ENCODE measurements at places on chromosomes 16 and 17.

DNA sequence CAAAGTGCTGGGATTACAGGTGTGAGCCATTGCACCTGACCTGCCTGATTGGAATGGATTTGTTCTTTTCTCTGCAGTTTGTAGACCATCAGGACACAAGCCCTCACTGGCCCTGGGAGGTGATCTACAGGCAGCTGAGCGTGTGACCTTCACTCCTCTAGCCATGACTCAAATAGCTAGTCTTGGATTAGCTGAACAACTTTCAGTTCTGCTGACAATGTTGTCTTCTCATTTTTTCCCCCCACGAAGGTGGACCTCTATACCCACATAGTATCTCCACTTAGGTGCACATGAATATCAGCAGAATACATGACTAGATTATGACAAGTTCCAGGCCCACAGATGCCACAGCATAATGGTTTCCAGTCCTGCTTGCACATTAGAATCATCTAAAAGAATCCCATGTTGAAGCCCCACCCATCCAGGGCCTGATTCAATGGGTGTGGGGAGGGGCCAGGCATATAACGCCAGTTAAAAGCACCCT, 36.8 kb downstream of the HS3ST3B1 start:
- DNase-seq, result no peak
- H3K27ac ChIP-seq, result no peak overlapping the region
- no peaks in the 10 kb centered on the region for H3K4me1 ChIP-seq

DNA sequence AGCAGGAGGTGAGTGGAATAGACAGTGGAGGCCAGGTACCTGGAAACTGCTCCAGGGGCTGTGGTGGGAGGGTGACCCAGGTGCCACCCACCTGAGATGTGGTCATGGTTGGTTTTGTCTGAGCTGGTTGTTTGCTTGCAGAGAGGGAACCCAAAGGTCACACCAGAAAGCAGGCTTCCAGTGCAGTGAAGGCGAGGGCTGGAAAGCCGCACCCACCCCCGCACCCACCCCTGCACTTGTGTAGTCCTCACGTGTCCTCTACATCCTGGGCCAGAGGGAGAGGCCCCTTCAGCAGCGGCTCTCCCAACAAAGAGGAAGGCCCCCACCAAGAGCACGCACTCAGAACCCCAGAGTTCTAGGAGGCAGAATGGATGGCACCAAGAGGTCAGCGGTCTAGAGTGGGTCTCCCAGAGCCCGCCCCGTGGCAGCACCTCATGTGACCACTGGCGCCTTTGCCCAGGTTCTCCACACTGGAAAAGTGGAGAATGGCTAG, 92.6 kb upstream of the CBX4 start:
- no peaks in the 10 kb centered on the region for H3K36me3 ChIP-seq
- no peak overlapping the region for H3K27ac ChIP-seq
- H3K27me3 ChIP-seq, result peaks cover 8% of the 10 kb centered on the region
- no peak for DNase-seq
- H3K4me1 ChIP-seq, result no peaks in the 10 kb centered on the region

DNA sequence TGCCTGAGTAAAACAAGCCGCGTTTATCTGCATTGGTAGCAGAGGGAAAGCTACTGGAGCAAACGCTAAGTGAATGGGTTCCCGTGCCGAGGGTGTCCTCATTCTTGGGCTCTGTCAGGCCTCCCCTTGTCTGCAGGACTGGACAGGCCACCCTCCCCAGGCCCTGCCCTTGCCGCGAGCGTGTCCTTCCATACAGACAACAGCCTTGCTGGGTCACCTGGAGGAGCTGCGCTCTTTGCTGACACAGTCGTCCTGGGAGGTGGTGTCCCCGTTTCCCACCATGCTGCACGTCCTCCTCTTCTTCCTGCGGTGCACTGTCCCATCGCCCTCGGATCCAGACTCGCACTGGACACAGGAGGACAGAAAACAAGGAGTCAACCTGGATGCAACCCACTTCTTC, 7.8 kb upstream of the MXRA7 start:
- peaks cover 28% of the 10 kb centered on the region for H3K4me1 ChIP-seq
- DNase-seq, result no peak
- H3K27me3 ChIP-seq, result no peaks in the 10 kb centered on the region
- peaks cover 58% of the 10 kb centered on the region for H3K36me3 ChIP-seq

GRCh38 chr17:39863918-39864746, at the start of gene IKZF3:
TSS of gene IKZF3 (minus strand) at chr17:39864312. CDS start at chr17:39864126, 186 bp downstream.
- no peak for DNase-seq
- H3K4me1 ChIP-seq, result no peaks in the 10 kb centered on the region

DNA sequence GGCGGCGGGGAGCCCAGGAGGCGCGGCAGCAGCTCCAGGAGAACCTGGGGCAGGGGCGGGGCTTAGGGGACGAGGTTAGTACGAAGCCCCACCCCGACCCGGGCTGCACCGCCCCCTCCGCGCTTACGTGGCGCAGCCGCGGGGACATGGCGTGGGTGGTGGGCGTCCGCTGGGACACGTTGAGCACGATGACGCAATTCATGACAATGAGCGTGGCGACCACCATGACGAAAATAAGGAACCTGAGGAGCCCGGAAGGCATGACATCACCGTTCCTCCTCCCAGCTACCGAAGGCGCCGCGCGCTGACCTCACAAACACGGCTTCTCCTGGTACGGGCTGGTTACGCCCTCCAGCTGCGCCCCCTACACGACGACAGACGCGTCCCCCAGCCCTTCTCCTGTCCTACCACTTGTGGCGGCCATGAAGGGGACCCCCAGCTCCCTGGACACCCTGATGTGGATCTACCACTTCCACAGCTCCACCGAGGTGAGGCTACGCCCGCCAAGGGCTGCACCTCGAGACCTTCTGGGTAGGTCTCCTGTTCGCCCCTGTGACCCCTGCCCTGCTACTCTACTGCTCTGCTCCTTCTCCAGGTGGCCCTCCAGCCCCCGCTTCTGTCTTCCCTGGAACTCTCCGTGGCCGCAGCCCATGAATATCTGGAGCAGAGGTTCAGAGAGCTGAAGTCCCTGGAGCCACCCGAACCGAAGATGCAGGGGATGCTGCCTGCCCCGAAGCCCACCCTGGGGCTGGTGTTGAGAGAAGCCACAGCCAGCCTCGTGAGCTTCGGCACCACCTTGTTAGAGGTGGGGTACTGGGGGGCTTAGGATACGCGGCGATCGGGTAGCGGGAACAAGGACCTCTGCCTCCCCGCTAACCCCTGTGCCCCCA, at the start of gene C17orf107:
Gene C17orf107, plus strand, starts transcription at position 196 of the 890 bp plus-strand sequence. Its CDS starts 227 bp downstream, at position 423.
- peaks cover 6% of the 10 kb centered on the region for H3K36me3 ChIP-seq
- peak within 1 kb of the TSS; percentile 53 for H3K4me3 ChIP-seq
- H3K27ac ChIP-seq, result no peak within 1 kb of the TSS
- DNase-seq, result peak; percentile 79

DNA sequence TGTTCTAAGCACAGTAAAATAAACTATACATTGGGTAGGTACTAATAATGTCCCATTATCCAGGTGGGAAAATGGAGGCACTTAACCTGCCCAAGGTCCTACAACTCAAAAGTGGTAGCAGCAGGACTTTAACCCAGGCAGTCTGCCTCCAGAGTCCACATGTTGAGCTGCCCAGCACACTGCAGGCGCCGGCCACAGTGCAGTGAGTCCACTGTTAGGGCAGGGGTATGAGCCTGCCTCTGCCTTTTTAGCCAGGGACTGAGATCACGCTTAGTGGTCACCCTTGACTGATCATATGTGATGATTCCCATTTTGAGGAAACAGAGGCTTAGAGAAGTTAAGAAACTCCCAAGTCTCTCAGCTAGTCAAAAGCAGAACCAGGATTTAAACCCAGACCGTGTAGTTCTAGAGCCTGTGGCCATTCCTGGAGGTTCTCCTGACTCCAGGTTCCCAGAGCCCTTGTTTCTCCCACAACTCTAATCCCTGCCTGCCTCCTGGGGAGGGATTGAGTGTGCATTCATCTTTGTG, 8.4 kb downstream of the CES1 start:
- no peaks in the 10 kb centered on the region for H3K36me3 ChIP-seq
- no peak overlapping the region for H3K4me3 ChIP-seq
- no peaks in the 10 kb centered on the region for H3K4me1 ChIP-seq

DNA sequence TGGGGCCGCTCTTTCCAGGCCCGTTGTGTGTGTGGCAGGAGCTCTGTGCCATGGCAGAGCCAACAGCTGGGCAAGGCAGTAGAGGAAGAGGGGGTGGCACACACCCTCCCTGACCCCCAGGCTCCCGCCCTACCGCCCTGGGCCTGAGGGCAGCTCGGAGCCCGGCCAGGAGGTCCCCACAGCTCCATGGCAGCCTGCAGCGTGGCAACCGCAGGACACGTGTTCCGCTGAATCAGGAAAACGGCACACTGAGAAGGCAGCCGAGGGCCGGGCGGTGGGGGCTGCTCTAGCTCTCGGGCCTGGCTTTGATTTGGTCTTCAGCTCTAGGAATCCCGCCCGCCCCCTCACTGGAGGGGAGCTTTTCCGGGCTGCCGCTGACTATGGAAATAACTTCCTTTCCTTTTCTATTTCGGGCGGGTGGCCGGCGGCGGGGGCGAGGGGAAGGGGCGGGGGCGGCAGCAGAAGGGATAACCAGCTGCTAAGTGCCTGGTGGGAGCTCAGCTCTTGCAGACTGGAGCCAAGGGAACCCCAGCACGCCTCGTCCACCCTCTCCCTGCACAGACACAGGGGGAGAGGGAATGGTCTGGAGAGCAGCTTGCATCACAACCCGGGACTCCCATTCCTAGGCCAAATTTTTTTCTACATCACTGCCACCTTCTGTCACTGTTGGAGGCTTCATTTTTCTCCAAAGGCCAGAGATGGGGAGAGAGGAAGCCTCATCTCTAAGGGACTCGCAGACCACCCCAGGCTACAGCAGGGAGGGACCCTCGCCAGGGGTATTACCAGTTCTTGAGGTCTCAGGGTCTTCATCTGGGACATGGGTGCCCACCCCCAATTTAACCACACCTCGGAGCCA, 24.8 kb upstream of the MRPS23 start:
- DNase-seq, result peak; percentile 94
- H3K27ac ChIP-seq, result peak overlapping the region; percentile 97
- peaks cover 62% of the 10 kb centered on the region for H3K4me1 ChIP-seq
- H3K4me3 ChIP-seq, result peak overlapping the region; percentile 44

GRCh38 chr17:40779181-40779909, 3.0 kb downstream of the KRT27 start:
- no peak for DNase-seq
- H3K4me1 ChIP-seq, result no peaks in the 10 kb centered on the region
- H3K27me3 ChIP-seq, result peaks cover 30% of the 10 kb centered on the region
- no peak overlapping the region for H3K27ac ChIP-seq

- H3K36me3 ChIP-seq, result no peaks in the 10 kb centered on the region
- H3K27ac ChIP-seq, result no peak overlapping the region
- no peaks in the 10 kb centered on the region for H3K27me3 ChIP-seq
- DNase-seq, result peak; percentile 22
- H3K4me3 ChIP-seq, result no peak overlapping the region
Measured at GRCh38 chr16:58843675-58844074, 109.6 kb upstream of the GOT2 start.

DNA sequence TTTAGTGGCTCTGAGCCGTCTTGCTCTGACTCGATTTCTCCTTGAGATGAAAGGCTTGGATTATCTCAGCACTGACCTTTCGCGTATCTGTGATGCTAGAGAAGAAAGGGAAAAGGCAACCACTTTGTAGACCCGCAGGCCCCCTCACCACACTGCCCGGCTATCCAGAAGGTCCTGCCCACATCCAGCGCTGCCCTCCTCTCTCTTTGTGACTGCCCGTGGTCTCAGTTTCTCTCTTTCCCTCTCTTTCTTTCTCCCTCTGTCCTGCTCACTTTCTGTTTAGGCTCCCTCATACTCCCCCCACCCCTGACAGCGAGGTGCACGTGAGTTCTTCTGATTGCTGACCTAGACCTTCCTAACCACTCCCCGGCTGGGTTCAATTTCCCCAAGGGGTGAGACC, 12.8 kb upstream of the TBX21 start:
- H3K4me3 ChIP-seq, result no peak overlapping the region
- peaks cover 40% of the 10 kb centered on the region for H3K4me1 ChIP-seq
- H3K27ac ChIP-seq, result no peak overlapping the region
- no peaks in the 10 kb centered on the region for H3K36me3 ChIP-seq

DNA sequence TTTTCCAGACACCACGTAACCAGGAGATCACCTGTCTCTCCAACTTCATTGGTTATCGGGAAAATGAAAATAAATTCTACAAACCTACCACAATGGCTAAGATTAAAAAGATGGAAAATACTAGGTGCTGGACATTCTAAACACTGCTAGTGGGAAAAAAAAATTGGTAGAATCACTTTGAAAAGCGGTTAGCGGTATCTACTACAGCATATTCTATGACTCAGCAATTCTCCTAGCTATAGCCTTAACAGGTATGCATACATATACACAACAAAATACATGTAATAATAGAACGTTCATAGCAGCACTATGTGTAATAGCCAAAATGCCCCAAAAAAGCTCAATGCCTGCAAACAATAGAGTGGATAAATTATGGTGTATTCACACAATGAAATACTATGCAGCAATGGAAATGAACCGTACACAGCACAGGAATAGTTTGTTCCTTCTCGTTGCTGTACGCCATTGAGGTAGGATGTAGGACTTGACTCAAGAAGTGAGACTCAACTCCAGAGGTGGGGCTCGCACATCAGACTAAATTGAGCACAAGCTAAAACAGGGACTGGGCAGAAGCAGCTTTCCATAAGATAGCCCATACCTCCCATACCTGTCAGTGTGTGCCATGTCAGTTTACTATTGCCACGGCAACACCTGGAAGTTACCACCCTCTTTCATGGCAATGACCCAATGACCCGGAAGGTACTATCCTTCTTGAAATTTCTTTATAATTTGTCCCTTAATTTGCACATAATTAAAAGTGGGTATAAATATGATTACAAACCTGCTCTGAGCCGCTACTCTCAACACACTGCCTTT, 44.8 kb downstream of the RNF157 start:
- no peaks in the 10 kb centered on the region for H3K36me3 ChIP-seq
- DNase-seq, result no peak
- no peak overlapping the region for H3K27ac ChIP-seq
- H3K27me3 ChIP-seq, result no peaks in the 10 kb centered on the region
- H3K4me1 ChIP-seq, result no peaks in the 10 kb centered on the region

- DNase-seq, result peak; percentile 29
- peaks cover 22% of the 10 kb centered on the region for H3K36me3 ChIP-seq
- H3K4me3 ChIP-seq, result no peak overlapping the region
- no peak overlapping the region for H3K27ac ChIP-seq
- H3K27me3 ChIP-seq, result no peaks in the 10 kb centered on the region
Measured at GRCh38 chr16:19583665-19584300, 28.3 kb downstream of the VPS35L start.

GRCh38 chr16:30947859-30948666, 805 bp upstream of the ORAI3 start:
- H3K36me3 ChIP-seq, result peaks cover 10% of the 10 kb centered on the region
- peaks cover 13% of the 10 kb centered on the region for H3K4me1 ChIP-seq
- peak overlapping the region; percentile 80 for H3K4me3 ChIP-seq

DNA sequence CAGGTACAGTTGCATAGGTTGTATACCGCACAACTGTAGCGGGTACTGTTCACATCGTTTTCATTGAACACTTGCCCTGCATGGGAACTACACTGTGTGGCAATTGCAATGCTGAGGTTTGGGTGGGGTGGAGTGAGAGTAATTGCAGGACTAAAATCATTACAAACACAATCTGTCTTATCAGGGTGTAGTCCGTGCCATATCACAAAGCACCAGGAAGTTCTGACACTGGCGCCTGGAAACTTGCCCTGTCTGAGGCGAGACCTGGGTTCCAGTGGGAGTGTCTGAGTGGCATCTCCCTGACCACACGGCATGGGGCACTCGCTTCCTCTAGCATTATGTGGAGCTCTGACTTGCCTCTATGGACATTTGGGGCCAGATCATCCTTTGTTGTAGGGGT, 153.4 kb downstream of the RGS9 start:
- peaks cover 13% of the 10 kb centered on the region for H3K4me1 ChIP-seq
- H3K4me3 ChIP-seq, result no peak overlapping the region
- no peaks in the 10 kb centered on the region for H3K36me3 ChIP-seq
- H3K27ac ChIP-seq, result no peak overlapping the region
